ENCODE measurements at places on chromosomes 6 and 20.

GRCh38 chr6:107753778-107754177, 70.3 kb downstream of the SCML4 start:
- no peak for DNase-seq

DNA sequence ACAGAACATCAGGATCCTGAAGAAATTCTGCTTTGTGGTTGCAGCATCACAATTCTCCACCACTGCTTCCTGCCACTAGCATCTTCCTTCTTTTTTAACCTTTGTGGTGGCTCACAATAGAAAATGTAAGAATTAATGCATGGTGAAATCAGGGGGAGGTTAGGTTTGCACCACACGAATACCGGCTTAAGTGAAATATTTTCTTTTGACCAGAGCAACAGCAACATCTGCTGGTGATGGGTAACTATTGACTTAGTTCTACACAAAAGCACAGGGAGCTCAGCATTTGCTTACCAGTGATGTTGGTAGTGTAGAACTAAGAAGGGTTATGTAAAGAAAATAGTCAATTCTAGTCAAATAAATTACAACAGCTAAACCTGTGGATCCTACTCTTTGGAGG, 280.5 kb downstream of the SYNE1 start:
- DNase-seq: no peak

GRCh38 chr6:135148889-135149288, 32.2 kb upstream of the MYB start:
- DNase-seq: no peak

DNA sequence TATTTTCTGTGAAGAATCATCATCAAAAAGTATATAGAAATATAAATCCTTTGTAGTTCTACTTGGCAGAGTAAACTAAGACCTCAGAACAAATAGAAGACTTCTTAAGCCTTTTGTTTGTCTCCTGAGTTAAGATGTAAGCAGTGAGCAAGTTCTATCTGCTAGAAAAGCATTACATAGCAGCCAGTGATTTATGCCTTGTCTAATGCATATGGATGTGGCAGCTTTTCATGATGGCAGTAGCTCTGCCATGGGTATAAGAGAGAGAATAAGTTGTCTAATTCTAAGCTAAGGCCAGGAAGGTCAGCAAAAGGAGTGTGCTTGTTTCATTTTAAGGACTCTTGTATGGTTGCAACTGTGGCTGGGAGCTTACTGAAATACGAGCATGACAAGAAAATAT, 920.2 kb downstream of the GRIK2 start:
- DNase-seq: no peak
